ENCODE measurements at places on chromosomes 16 and 17. TPM values are rescaled to one million over a fixed set of nuclear protein-coding genes. Genes with fewer than 3 reads are reported as not detected.

- DNase-seq: no peak
Measured at GRCh38 chr16:711548-712320, 3.2 kb upstream of the METRN start.

Gene SEPTIN12
- polyA plus RNA-seq: not detected

Gene METTL16
- polyA plus RNA-seq: 18.5 TPM

- DNase-seq: no peak
Measured at GRCh38 chr17:37213927-37214326, 161.9 kb upstream of the C17orf78 start.

- no peak for DNase-seq
Measured at GRCh38 chr17:49705254-49705653, 2.5 kb downstream of the SLC35B1 start.

- peak; percentile 72 for DNase-seq
Measured at GRCh38 chr17:50498021-50498874, 10.0 kb upstream of the MYCBPAP start.

DNA sequence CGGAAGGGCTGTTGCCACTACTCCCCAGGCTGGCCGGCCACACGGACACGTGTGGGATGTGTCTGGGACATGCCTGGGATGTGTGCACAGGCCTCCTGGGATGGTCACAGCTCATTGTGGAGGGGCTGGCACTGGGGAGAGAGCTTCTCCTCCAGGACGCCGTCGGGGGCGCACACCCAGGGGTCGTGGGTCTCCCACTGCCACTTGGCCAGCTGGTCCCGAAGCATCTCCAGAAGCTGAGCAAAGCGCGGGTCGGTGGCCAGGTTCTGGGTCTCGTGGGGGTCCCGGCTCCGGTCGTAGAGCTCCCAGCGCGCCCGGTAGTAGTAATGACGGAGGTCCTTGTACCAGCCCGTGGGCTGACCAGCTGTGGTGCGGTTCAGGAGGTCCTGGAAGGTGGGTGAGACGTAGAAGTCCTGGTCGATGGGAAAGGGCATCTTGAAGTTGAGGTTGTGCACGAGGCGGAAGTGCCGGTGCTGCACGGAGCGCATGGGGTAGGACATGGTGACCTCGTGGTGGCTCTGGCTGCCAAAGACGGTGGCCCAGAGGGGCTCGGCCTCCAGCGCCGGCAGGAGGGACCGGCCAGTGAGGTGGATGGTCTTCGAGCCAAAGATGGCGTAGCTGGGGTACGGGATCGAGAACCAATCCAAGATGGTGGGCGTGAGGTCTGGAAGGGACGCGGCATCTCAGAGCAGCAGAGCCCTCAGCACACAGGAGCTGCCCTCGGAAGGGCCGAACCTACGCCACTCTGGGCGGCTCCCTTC is 9.6 kb downstream of the SGSH start:
- DNase-seq: no peak

Gene MATCAP1
- 6.9 TPM for polyA plus RNA-seq

- DNase-seq: no peak
Measured at GRCh38 chr16:13780406-13781168, 139.4 kb upstream of the ERCC4 start.

DNA sequence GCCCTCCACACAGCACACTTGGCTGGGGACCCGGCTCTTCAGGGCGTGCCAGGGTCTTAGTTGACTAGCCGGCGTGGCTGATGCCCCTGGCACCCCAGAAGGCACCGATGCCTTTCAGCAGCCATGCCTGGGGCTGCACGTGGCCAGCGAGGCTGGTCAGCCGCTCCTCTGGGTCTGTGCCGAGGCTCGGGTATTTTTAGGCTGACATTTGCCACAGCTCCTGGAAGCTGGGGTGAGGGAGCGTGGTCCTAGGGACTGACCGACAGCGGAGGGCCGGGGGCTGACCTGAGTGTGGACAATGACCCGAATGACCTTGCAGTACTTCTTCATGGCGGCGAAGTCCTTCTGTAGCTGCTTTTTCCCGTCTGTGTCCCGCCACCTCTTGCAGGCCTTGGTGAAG is 3.9 kb downstream of the RPL3L start:
- no peak for DNase-seq

DNA sequence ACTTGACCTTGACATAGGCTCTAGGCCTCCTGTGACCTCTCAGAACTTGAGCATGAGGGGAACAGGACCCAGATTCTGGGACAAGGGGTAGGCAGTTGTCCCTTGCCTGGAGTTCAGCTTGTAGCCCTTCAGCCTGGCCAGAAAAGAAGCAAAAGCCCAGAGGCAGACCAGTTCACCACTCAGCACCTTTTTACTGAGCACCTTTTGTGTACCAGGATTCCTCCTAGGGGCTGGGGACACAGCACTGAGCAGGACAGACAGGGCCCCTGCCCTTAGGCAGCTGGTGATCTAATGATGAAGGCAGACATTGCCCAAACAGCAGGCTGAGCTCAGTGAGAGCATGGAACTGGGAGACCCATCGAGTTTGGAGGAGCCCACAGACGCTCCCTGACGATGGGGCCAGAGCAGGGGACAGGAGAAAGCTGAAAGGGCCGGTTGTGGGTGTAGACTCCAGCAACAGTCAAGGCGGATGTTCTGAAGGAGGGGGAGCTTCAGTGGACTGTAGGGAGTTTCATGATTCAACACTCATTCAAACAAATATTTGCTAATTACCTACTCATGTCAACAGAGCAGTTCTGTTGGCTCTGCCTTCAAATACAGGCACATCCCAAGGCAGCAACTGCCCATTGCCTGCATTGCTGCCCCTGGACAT is 32.0 kb downstream of the SBK1 start:
- DNase-seq: no peak

DNA sequence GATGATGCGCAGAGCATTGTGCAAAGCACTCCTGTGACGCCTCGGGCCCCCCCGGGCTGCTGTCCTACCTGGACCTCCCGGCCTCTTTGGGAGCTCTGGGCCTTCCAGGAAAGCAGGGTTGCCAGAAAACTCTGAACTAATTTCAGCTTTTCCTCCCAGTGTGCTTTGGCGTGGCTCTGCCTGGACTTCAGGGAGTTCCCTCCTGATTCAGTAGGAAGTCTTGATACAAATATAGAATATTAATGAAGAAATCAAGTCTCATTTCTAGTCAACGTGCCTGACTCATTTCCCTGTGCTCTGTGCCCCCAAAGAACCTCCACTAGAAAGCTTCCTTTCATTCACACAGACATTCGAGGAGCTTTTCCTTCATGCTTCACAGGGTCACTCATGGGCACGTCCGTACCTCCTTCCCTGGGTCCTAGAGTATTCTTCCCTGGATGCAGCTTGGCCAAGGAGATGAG is 84.0 kb upstream of the NOL11 start:
- no peak for DNase-seq

GRCh38 chr17:79427621-79428539 is 183.0 kb downstream of the RBFOX3 start:
- DNase-seq: no peak

Gene KRT27
- not detected for polyA plus RNA-seq

- DNase-seq: no peak
Measured at GRCh38 chr16:89408315-89408714, 82.0 kb downstream of the ANKRD11 start.

Gene PPP1R1B
- 0.67 TPM for polyA plus RNA-seq

- no peak for DNase-seq
Measured at GRCh38 chr17:6981426-6981825, 14.4 kb upstream of the ALOX12 start.

- no peak for DNase-seq
Measured at GRCh38 chr17:28487881-28488532, 14.6 kb downstream of the SLC13A2 start.

Gene CCL8
- not detected for polyA plus RNA-seq

GRCh38 chr16:1784977-1785845 is 2.5 kb downstream of the NUBP2 start:
- DNase-seq: no peak

Gene PTX4
- polyA plus RNA-seq: not detected

Gene PHLPP2
- polyA plus RNA-seq: 1.4 TPM

- DNase-seq: no peak
Measured at GRCh38 chr17:29214215-29215146, 32.2 kb upstream of the CRYBA1 start.

DNA sequence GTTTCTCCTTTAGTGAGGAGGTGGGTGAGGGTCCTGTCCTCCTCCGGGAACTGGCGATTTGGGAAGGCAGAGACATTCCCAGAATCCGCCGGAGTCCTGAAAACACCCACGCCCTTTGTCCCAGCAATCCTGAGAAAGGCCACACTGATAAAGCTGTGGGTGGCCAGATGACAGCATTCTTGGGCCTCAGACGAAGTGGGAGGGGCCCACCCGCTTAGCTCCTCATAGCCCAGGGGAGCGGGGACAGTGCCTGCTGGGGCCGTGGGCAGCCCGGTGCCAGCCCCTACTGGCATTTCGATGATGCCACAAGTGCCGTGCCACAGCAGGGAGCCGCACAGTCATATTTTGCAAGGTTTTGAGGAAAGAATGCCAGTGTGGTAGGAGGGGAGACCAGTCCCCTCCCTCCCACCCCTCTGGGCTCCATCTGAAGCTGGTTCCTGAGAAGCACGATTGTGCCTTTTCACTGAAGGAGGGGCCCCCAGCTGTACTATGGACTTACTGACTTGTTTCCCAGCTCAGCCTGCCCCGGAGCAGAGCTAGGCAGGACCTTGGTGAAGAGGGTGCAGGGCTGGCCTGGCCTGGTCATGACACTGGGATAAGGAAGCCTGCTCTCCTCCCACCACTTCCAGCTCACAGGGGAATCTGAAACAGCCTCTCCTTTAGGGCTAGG is 20.9 kb upstream of the MPRIP start:
- no peak for DNase-seq

DNA sequence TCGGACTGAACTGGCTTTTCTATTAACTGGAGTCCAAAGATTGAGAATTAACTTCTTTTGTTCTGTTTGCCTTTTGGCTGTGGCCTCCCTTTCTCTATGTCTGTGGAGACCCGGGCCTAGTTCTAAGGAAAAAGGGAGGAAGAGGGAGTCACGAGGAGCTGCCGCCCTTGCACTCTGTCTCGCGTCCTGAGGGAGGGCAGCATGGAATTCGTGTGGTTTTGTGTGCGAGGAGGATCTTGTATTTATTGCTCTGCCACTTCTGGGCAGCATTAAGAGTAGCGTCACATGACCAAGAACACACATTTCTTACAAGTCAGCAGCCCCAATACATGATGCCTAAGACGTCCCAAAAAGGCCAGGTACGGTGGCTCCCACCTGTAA is 23.6 kb downstream of the METTL22 start:
- DNase-seq: no peak

All from foreskin keratinocyte (primary cell).